ENCODE measurements at places on chromosomes 7 and 10.

GRCh38 chr10:31073996-31074721 lies 42.5 kb upstream of the ZNF438 start:
- DNase-seq = no peak

GRCh38 chr10:31820096-31820495 lies 108.5 kb downstream of the ARHGAP12 start:
- no peak for DNase-seq

GRCh38 chr10:34290412-34291081 lies 524.5 kb downstream of the PARD3 start:
- DNase-seq = no peak

- no peak for DNase-seq
Observed at GRCh38 chr10:72564596-72564995, 61.3 kb downstream of the MICU1 start.

DNA sequence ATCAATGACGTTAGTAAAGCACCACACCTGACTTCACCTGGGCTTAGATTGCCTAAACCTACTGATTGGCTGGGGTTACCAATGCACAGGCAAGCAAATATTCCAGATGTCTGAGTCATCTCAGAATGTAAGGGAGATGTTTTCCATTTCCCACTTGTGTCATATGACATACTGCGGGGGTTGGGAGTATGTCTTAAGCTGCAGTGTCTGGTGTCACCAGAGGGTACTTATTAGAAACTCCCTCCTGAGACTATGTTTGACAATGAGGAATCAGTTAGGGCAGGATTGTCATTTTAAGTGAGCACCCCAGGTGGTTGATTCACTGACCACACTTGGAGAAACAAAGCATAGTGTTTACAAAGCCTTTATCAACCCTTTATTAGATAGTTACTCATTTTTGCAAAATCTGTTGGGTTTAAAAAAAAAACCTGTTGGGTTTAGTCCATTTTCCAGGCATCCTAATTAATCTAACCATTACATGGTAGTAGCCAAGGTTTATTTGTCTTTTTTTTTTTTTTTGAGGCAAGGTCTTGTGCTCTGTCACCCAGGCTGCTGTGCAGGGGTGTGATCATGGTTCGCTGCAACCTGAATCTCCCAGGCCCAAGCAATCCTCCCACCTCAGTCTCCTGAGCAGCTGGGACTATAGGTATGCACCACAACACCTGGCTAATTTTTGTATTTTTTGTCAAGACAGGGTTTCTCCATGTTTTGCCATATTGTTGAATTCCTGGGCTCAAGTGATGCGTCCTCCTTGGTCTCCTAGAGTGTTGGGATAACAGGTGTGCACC lies 72.5 kb downstream of the CDK6 start:
- no peak for DNase-seq

DNA sequence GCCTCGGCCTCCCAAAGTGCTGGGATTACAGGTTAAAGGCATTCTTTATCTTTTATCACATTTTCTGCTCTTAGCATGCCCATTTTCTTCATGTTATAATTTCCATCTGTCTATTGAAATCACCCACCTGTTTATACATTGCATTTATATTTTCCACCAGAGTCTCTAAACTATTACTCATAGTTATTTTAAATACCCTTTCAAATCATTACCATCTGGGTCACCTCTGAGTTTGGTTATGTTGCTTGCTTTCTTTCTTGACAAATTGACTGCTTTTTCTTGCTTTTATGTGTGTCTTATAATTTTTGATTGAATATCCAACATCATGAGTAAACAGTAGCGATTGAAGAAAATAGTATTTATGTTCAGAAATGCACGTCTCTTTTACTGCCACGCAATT lies 71.4 kb downstream of the TMEM270 start:
- no peak for DNase-seq

DNA sequence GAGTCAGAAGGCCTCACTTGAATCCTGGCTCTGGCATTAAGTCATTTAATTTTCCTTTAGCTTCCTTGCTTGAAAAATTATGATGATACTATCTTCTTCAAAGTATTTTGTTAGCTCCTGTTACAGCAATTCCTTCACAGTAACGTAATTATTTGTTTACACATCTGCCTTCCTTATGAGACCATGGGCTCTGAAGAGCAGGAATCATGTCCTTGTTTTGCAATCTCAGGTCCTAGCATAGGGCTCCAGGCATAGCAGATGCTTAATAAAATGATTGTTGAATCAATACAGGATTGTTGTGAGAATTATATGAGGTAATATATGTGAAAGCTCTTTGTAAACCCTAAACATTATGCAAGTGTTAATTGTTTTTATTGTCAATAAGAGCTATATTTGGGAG lies 25.5 kb downstream of the KLHDC10 start:
- DNase-seq = no peak

DNA sequence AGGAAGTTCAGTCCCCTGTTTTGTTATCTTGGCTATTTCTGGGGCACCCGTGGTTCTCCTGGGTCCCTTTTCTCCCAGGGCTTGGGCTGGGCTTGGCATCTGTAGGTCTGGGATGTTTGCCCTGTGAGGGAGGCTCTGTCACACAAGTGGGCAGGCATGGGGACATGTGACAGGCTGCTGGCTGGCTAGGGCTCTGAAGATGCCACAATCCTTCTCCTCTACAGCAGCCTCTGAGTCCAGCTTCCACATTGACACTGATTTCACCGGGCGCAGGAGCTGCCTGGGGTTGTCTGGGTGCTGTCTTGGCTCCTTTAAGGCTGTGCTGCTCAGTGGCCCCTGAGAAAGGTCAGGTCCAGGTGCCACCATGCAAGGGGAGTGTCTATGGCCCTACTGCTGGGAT lies 37.4 kb upstream of the ZNF716 start:
- no peak for DNase-seq

GRCh38 chr7:45888185-45888992 lies at the start of gene IGFBP1:
TSS of gene IGFBP1 (plus strand) at chr7:45888488. CDS start at chr7:45888653, 165 bp downstream.
- DNase-seq = peak; percentile 16

Data from NCI-H345 (cell line).